CD4-positive, CD25-positive, alpha-beta regulatory T cell (primary cell): ENCODE measurements at places on chromosomes 7 and 10.
A peak's percentile ranks its signal among the peaks of the same experiment; 100 is the strongest.

GRCh38 chr10:131816941-131817700 is 83.7 kb upstream of the PPP2R2D start:
- no peak overlapping the region for H3K27ac ChIP-seq
- no peak for DNase-seq
- no peak overlapping the region for H3K4me3 ChIP-seq
- H3K36me3 ChIP-seq = no peaks in the 10 kb centered on the region
- H3K27me3 ChIP-seq = no peaks in the 10 kb centered on the region

- H3K4me1 ChIP-seq = no peaks in the 10 kb centered on the region
- no peak overlapping the region for H3K4me3 ChIP-seq
- no peak for DNase-seq
- H3K27me3 ChIP-seq = no peaks in the 10 kb centered on the region
- no peak overlapping the region for H3K27ac ChIP-seq
- H3K36me3 ChIP-seq = no peaks in the 10 kb centered on the region
Measured at GRCh38 chr7:150390205-150390604, 11.1 kb downstream of the ZNF775 start.

- H3K27me3 ChIP-seq = peaks cover 3% of the 10 kb centered on the region
- H3K27ac ChIP-seq = peak overlapping the region; percentile 78
- H3K4me1 ChIP-seq = peaks cover 31% of the 10 kb centered on the region
- H3K4me3 ChIP-seq = peak overlapping the region; percentile 95
Measured at GRCh38 chr7:112938863-112939573, 147.6 kb downstream of the GPR85 start.

- no peaks in the 10 kb centered on the region for H3K36me3 ChIP-seq
- no peak for DNase-seq
- no peak overlapping the region for H3K4me3 ChIP-seq
Measured at GRCh38 chr10:108360187-108360586, 1195.7 kb upstream of the SORCS1 start.

DNA sequence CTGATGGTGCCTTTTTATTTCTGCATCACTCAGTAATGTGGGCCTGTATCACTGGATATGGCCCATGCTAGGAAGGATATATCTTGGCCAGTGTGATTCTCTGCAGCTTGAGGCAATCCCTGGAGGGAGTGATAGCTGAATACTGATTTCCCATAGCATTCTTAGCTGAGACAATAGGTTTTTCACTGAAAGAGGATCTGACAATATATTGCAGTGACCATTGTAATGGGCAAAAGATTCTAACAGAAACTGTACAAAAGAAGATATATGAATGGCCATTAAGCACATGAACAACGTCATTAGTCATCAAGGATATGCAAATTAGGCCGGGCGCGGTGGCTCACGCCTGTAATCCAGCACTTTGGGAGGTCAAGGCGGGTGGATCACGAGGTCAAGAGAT is 117.8 kb downstream of the KAT6B start:
- no peak overlapping the region for H3K27ac ChIP-seq
- H3K27me3 ChIP-seq = no peaks in the 10 kb centered on the region
- H3K4me3 ChIP-seq = no peak overlapping the region
- no peaks in the 10 kb centered on the region for H3K36me3 ChIP-seq
- DNase-seq = no peak

DNA sequence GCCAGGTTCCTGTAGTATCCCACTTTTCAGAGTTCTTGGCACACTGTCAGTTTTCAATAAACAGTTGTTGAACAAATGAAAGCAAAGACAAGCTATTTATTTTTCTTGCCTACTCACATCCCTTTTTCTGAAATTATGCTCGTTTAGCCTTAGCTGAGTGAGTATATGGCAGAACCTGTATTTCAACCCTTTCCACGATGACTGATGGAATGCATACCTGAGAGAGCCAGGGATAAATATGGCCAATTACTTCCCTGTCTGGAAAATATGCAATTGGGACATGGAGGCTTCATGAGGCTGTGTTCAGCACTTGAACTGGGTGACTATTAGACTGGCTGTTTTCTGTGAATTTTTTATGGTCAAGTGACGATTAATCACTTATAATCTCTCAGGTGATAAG is 144.5 kb upstream of the POT1 start:
- DNase-seq = no peak
- H3K27me3 ChIP-seq = no peaks in the 10 kb centered on the region
- no peak overlapping the region for H3K27ac ChIP-seq
- H3K4me1 ChIP-seq = no peaks in the 10 kb centered on the region

- peaks cover 21% of the 10 kb centered on the region for H3K4me1 ChIP-seq
- H3K4me3 ChIP-seq = no peak overlapping the region
- no peak for DNase-seq
Measured at GRCh38 chr7:99392046-99392445, 16.4 kb downstream of the PDAP1 start.

DNA sequence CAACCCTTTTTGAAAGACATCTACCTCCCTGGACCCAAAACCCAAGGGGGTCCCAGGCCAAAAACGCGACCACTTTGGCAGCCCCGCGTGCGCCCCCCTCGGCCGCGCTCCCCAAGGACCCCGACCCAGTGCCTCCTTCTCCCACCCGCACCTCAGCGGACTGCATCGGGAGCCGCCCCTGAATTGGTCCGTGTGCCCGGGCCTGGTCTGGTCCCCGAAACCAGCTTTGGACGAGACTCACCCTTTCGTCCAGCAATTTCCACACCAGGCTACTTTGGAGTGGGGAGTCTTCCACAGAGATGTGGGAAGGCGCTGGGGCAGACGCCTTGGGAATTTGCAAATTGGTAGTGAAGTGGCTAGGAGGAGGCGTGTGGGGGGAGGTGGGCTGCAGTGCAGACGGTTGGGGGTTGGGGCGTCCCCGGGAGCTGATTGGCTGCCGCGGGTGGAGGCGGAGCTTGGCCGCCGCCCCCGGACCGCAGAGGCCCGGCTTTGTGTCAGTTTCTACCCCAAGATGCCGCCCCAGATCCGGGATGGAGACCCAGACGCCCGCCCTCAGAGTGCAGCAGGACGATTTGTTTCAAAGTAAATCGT is 16.9 kb downstream of the TCAF1 start:
- no peak overlapping the region for H3K27ac ChIP-seq
- DNase-seq = no peak
- H3K4me3 ChIP-seq = no peak overlapping the region
- H3K4me1 ChIP-seq = peaks cover 7% of the 10 kb centered on the region
- H3K36me3 ChIP-seq = peaks cover 2% of the 10 kb centered on the region
- H3K27me3 ChIP-seq = peaks cover 6% of the 10 kb centered on the region

GRCh38 chr7:34311591-34311990 is 346.4 kb upstream of the NPSR1 start:
- no peak overlapping the region for H3K27ac ChIP-seq
- no peak for DNase-seq
- no peaks in the 10 kb centered on the region for H3K27me3 ChIP-seq
- no peaks in the 10 kb centered on the region for H3K36me3 ChIP-seq
- no peak overlapping the region for H3K4me3 ChIP-seq
- no peaks in the 10 kb centered on the region for H3K4me1 ChIP-seq

- H3K4me3 ChIP-seq = peak overlapping the region; percentile 3
- peaks cover 22% of the 10 kb centered on the region for H3K4me1 ChIP-seq
- no peaks in the 10 kb centered on the region for H3K36me3 ChIP-seq
Measured at GRCh38 chr10:95796504-95796903, 40.5 kb downstream of the ENTPD1 start.

DNA sequence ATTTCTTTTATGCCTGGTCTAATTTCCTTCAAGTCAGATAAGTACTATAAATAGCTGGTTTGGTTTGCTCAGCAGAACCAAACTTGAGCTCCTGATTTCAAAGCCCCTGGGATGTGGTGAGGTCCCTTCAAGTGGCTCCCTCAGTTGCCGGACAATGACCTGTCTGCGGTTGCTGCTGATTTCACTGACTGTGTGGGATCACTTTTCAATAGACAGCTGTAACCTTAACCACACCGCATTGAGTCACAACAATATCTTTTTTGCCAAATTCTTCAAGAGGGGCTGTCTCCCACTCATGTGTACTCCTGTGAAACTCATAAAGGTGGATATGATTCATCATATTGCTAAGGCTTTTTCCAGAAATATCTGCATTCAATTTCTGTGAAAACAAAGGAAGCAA is 23.1 kb upstream of the ITGA8 start:
- no peaks in the 10 kb centered on the region for H3K4me1 ChIP-seq
- H3K4me3 ChIP-seq = no peak overlapping the region
- no peak for DNase-seq
- H3K36me3 ChIP-seq = no peaks in the 10 kb centered on the region

- no peak overlapping the region for H3K4me3 ChIP-seq
- no peak overlapping the region for H3K27ac ChIP-seq
- no peaks in the 10 kb centered on the region for H3K4me1 ChIP-seq
- no peaks in the 10 kb centered on the region for H3K36me3 ChIP-seq
Measured at GRCh38 chr10:24784061-24784460, 60.4 kb upstream of the ARHGAP21 start.

- H3K4me3 ChIP-seq = no peak overlapping the region
- no peaks in the 10 kb centered on the region for H3K36me3 ChIP-seq
- H3K4me1 ChIP-seq = no peaks in the 10 kb centered on the region
Measured at GRCh38 chr7:94276027-94276426, 118.7 kb upstream of the COL1A2 start.

DNA sequence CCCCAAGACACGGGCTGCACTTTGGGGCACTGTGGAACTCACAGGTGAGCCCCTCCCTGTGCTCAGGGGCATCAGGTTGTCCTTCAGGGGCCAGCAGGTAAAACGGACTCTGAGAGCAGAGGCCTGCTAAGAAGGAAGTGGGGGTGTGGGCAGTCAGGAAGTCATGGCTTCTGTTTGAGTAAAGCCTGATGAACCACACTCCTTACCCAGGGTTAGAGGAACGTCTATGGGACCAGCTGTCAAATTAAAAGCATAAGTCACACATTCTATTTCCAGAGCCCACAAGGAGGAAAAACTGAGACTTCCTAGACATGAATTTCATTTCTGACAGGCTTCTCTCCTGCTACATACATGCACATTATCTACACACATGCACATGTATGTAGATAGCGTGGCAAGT is 616.4 kb downstream of the SDK1 start:
- DNase-seq = no peak
- no peaks in the 10 kb centered on the region for H3K36me3 ChIP-seq
- no peaks in the 10 kb centered on the region for H3K27me3 ChIP-seq
- H3K27ac ChIP-seq = no peak overlapping the region

DNA sequence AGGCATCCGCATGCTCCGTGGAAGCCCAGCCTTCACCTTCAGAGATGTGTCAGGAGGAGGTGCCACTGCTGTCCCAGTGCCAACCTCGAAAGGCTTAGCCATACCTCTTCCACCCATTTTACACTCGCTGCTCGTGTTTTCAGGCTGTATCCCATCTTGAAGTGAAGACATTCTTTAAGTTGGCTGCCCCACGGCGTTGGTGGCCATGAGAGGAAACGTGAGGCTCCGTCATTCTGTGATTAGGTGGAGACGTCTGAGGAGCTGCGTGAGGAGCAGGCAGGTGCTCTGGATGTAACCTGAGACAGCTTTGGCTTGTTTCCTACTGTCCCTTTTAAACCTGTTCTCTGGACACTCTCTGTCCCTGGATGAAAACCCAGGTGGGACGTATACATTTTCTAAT is 159.9 kb upstream of the RNF32 start:
- no peak overlapping the region for H3K27ac ChIP-seq
- no peaks in the 10 kb centered on the region for H3K36me3 ChIP-seq

DNA sequence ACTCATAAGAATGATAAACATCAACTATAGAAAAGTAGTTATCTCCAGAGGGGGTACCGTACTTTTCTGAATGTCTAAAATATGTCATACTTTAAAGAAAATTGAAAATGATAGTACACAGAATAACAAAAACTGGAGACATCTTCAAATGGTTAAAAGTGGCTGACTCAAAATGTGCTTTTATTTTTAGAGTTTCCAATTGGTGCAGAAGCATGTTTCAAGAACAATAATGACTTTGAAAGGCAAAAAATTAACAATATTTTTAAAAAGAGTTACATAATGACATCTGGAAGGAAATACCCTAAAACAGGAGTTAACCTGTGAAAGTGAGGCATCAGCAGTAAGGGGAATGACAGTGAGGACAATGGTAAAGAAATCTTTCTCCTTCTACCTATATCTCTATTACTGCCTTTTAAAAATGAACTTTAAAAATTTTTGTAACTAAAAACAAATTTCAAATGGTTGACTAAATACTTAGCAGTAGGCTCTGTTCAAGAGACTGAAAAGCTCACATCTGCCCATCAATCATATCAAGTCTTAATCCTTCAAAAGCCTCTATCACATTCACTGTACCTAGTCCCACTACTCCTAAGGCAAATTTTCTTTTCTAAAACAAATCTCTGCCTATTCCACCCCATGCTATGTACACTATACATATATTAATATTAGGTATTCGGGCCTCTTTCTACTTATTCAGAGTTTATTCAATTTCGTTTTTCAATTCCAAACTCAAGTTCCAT is 3.0 kb downstream of the ASZ1 start:
- H3K27me3 ChIP-seq = no peaks in the 10 kb centered on the region
- DNase-seq = peak; percentile 0
- no peaks in the 10 kb centered on the region for H3K36me3 ChIP-seq
- H3K4me3 ChIP-seq = no peak overlapping the region
- no peak overlapping the region for H3K27ac ChIP-seq
- H3K4me1 ChIP-seq = no peaks in the 10 kb centered on the region

DNA sequence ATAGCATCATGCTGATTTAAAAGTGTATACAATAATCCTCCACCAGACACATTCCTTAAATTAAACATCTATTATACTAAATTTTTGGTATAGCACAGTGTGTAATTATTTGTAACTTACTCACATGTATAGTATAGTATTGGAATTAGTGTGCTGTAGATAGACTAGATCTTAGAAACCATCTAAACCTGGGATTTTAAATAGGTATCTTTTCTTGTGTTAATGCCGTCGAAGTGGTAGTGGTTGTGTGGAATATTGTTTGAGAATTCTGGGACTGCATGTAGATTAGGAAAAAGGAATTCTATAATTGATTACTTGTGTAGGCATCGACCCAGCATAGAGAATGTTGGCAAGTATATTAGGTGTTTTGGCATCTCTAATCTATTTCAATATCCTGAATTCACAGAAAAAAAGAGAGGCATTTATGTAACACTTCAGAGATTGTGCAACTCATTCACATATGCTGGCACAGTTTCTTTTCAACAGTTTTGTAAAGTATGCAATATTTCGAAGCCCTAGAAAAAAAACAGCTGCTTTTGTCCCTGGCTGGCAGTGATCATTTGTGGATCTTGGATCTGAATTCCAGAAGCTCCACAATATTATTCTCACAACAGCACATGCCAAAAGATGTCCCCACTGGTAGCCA is 145.5 kb upstream of the AGR3 start:
- H3K36me3 ChIP-seq = no peaks in the 10 kb centered on the region
- H3K27ac ChIP-seq = no peak overlapping the region
- H3K4me1 ChIP-seq = peaks cover 45% of the 10 kb centered on the region

- no peak overlapping the region for H3K27ac ChIP-seq
- H3K36me3 ChIP-seq = no peaks in the 10 kb centered on the region
- H3K27me3 ChIP-seq = no peaks in the 10 kb centered on the region
Measured at GRCh38 chr7:143314127-143314526, 1.8 kb upstream of the CLCN1 start.

GRCh38 chr10:1270906-1271305 is 214.7 kb downstream of the WDR37 start:
- H3K4me1 ChIP-seq = no peaks in the 10 kb centered on the region
- H3K27ac ChIP-seq = no peak overlapping the region
- no peak overlapping the region for H3K4me3 ChIP-seq
- H3K27me3 ChIP-seq = no peaks in the 10 kb centered on the region
- DNase-seq = no peak
- H3K36me3 ChIP-seq = no peaks in the 10 kb centered on the region

GRCh38 chr7:30226614-30227268 is 57.7 kb upstream of the ZNRF2 start:
- no peaks in the 10 kb centered on the region for H3K36me3 ChIP-seq
- no peak overlapping the region for H3K27ac ChIP-seq
- no peaks in the 10 kb centered on the region for H3K27me3 ChIP-seq
- no peaks in the 10 kb centered on the region for H3K4me1 ChIP-seq
